Non-pigmented ciliary epithelial cell (primary cell): ENCODE measurements at places on chromosomes 5 and 9.

GRCh38 chr9:134032456-134033222 lies 7.4 kb downstream of the BRD3OS start:
- DNase-seq, result no peak

GRCh38 chr9:35306283-35306682 lies 144.5 kb downstream of the UNC13B start:
- DNase-seq, result no peak

DNA sequence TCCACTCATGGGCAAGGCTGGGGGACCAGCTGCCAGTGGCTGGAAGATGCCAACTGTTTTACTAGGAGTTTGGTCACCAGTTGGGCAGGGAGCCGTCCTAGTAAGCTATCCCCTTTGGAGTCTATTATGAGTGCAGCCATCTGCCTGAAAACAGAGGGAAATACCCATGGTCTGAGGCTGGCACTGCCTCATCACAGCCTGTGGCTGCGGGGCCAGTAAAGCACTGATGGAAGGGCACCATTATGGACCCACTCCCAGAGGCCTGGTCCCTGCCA lies 187.2 kb upstream of the PANK3 start:
- DNase-seq, result no peak

GRCh38 chr9:35891646-35892045 lies 14.4 kb upstream of the HRCT1 start:
- DNase-seq, result no peak

GRCh38 chr9:110532908-110533665 lies 46.5 kb downstream of the SVEP1 start:
- DNase-seq, result no peak

- no peak for DNase-seq
Measured at GRCh38 chr9:73133921-73134407, 17.7 kb upstream of the ANXA1 start.

DNA sequence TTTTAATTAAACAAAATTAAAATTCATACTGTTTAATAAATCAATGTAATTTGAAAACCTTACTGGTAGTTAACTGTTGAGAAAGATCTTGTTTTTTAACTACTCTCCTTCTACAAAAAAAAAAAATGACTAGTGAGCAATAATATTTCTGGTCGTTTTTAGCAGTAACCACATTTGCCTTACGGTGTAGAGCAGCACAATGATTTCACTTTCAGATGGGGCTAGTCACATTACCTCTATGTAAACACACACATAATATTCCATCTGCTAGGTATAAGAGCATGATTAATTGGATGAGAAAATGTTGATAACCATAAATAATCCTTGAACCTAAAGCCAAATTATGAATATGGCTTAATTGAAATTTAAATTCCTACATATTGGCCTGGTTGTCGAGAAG lies 198.1 kb downstream of the CHSY3 start:
- DNase-seq, result no peak

DNA sequence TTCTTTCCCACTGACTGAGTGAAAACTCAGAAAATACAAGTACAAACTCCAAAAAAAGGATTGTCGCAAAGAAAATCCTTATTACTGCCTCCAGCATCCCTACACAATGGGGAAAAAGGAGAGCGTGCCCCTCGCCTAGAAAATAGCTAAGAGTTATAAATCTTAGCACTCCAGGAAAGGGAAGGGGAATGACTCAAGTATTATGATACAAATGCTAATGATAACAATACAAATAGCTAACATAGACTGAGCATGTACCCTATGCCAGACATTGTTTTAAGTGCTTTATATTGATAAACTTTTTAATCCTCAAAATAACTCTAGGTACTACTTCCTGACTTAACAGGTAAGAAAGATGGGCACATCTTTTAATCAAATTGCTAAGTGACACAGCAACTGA lies 70.8 kb upstream of the VCAN start:
- DNase-seq, result no peak

GRCh38 chr9:116153765-116154333 lies at the start of gene PAPPA:
TSS of gene PAPPA (plus strand) at chr9:116153791. CDS start at chr9:116154173, 382 bp downstream.
- DNase-seq, result no peak

DNA sequence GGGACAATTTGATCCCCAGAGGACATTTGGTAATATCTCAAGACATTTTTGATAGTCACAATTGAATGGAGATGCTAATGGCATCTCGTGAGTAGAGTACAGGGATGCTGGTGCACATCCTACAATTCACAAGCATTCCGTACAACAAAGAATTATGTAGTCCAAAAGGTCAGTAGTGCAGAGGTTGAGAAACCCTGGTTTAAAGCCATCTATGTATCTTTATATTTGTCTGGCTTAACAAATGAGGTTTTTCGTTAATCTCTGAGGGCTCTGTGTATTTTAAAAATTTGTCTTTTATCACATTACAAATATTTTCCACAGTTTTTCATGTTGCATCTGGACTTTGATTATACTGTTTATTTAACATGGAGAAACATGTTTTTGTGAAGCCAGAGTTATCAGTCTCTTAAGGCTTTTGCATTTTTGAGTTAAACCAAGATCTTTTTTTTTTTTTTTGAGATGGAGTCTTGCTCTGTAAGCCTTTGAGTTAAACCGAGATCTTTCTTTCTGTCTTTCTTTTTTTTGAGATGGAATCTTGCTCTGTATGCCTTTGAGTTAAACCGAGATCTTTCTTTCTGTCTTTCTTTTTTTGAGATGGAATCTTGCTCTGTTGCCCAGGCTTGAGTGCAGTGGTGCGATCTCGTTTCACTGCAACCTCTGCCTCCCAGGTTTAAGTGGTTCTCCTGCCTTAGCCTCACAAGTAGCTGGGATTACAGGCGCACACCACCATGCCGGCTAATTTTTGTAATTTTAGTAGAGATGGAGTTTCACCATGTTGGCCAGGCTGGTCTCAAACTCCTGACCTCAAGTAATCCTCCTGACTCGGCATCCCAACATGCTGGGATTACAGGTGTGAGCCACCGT lies 2.8 kb downstream of the HSDL2 start:
- DNase-seq, result no peak

- no peak for DNase-seq
Measured at GRCh38 chr5:121263456-121263855, 588.2 kb upstream of the FTMT start.

DNA sequence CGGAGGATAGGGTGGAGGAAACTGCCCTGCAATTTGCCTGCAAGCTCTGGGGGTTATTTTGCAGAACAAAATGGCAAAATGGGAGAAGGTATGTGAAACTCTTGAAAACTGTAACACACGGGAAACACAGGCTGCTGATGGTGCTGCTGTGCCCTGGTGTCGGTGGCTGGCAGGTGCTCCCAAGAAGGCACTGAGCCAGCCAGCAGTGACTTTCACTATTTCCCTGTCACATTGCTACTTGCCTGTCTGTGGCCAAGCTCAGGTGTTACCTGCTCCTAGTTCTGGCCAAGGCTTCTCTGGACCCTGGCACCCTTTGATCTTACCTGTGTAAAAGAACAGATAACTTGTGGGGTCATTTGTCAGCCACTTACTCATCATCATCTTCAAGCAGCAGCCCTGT lies 102.2 kb downstream of the CMYA5 start:
- DNase-seq, result no peak

GRCh38 chr9:136201609-136202453 lies 3.1 kb downstream of the LHX3 start:
- no peak for DNase-seq

GRCh38 chr5:39720136-39720535 lies 295.4 kb upstream of the DAB2 start:
- DNase-seq, result no peak

- no peak for DNase-seq
Measured at GRCh38 chr9:137381501-137382443, 41.2 kb downstream of the EXD3 start.

DNA sequence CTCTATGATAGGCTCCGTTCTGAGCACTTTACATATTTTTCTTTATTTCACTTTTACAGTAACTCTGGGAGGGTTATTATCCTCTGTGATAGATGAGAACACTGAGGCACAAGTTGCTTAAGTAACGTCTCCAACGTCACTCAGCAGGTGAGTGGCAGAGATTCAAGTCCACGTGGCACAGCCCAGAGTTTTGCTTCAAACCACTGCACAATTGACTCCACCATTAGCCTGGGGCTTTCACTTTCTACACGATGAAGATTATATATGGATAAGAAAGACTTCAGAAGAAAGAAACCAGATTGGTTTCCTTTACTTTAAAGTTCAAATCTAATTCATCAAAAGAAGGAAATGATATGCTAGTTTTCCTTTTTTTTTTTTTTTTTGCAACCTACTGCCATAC lies 245.9 kb downstream of the SYK start:
- DNase-seq, result no peak

GRCh38 chr9:116998305-116998704 lies 311.2 kb downstream of the TRIM32 start:
- peak; percentile 2 for DNase-seq

GRCh38 chr5:147073098-147073497 lies 161.7 kb upstream of the STK32A start:
- DNase-seq, result no peak

GRCh38 chr5:37816883-37817282 lies 23.0 kb downstream of the GDNF start:
- no peak for DNase-seq

- DNase-seq, result no peak
Measured at GRCh38 chr9:109990541-109990940, 210.5 kb downstream of the PALM2AKAP2 start.

GRCh38 chr5:142798099-142798770 lies 28.1 kb downstream of the ARHGAP26 start:
- DNase-seq, result no peak

DNA sequence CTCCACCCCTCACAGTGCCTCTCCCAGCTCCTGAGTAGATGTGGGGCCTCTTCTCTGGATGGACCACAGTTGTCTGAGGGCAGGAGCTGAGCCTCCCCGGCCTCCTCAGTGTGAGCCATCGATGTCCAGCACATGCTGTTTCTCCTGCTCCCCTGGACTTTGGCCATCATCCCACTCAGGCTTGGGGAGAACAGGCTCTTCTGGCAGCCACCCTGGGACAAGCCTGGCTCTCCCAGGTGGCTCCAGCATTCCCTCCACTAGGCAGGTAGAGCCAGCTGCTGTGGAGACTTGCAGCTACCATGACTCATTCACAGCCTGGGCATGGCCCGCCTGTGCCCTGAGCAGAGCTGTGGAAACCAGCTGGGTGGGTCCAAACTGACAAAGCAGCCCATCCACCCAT lies 77.0 kb downstream of the CSNK1A1 start:
- no peak for DNase-seq

- no peak for DNase-seq
Measured at GRCh38 chr5:168076561-168076991, 214.9 kb upstream of the WWC1 start.

GRCh38 chr5:76125346-76125745 lies 42.2 kb downstream of the SV2C start:
- DNase-seq, result no peak

GRCh38 chr5:41985945-41986695 lies 61.0 kb downstream of the FBXO4 start:
- no peak for DNase-seq

GRCh38 chr9:13035822-13036221 lies 243.7 kb downstream of the MPDZ start:
- no peak for DNase-seq

DNA sequence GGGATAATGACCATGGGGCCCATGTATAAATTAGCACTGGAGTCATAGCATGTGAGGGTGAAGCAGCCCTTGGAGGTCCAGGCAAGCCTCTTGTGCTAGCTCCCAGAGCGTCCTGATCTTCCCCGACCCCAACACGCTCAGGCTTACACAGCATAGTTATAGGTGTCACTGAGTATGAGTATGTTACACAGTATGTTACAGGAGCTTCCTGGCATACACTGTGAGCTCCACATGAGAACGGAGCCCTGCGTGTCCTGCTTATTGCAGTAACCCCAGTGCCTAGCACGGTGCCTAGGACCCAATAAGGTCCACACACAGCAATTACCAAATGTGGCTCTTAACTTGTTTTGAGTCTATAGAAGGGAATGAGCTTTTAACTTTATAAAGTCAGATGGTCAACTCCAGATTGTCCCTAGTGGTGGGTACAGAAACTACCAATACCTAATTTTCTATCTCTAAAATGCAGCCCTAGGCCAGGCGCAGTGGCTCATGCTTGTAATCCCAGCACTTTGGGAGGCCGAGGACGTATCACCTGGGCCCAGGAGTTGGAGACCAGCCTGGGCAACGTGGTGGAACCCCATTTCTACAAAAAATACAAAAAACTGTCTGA lies 64.1 kb downstream of the PLAC8L1 start:
- DNase-seq, result no peak

DNA sequence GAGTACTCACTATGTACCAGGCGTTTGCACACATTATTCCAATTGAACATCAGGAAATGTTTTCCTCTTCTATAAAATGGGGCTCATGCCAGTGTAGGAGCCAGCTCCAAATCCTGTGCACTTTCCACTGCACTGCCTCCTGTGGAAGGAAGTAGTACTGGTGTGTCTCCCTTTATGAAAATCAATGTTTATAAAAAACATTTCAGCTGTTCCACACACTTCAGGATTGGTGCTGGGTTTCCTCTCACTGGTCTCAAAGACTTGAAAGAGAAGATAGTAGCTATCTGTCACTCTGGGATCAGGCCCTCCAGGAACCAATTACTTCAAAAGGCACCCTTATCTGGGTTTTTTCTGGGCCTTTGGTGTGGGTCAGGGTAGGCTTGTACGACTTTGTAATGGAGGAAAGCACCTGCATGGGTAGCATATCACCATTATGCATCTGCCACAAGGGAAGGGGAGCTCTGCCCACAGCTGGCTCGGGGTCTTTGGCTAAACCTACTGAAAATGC lies 32.5 kb downstream of the RAB14 start:
- DNase-seq, result no peak

- no peak for DNase-seq
Measured at GRCh38 chr5:134503937-134504437, 21.5 kb upstream of the JADE2 start.

GRCh38 chr9:129732100-129732499 lies 20.7 kb downstream of the PTGES start:
- no peak for DNase-seq

- no peak for DNase-seq
Measured at GRCh38 chr9:121308765-121309164, 40.8 kb downstream of the GSN start.

DNA sequence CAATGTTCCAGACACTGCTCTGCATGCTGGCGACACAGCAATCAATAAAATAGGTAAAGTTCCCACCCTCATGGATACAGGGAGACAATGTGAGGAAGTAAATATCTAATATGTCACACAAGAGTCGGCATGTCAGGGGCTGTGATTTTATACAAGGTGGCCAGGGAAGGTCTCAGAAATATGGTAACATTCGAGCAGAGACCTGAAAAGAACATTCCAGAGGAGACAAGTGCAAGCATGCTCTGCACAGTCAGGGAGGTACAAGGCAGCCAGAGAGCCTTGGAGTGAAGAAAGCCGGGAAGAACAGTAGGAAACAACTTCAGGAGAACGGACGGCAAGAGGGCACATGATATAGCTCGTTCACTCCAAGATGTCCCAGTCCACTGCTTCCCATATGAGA lies 89.2 kb upstream of the ZNF462 start:
- DNase-seq, result no peak

- DNase-seq, result no peak
Measured at GRCh38 chr9:77605449-77606220, 42.5 kb downstream of the GNA14 start.

- DNase-seq, result no peak
Measured at GRCh38 chr5:153775923-153776322, 262.8 kb downstream of the FAM114A2 start.
